ENCODE measurements at places on chromosomes 1 and 21. TPM values are rescaled to one million over a fixed set of nuclear protein-coding genes. Genes with fewer than 3 reads are reported as not detected.
A peak's percentile ranks its signal among the peaks of the same experiment; 100 is the strongest.

Gene UMODL1
- not detected for total RNA-seq

Gene SERPINC1
- total RNA-seq = not detected

Gene PANK4
- total RNA-seq = 37.8 TPM

Gene ITLN2
- not detected for total RNA-seq

Gene FMO2
- not detected for total RNA-seq

Gene HES2
- 0.16 TPM for total RNA-seq

Gene TMCC2
- 0.21 TPM for total RNA-seq

Gene DR1
- total RNA-seq = 33.5 TPM

Gene SELP
- total RNA-seq = not detected

Gene ARTN
- not detected for total RNA-seq

Gene OVAAL
- total RNA-seq = not detected

- no peak for DNase-seq
These were observed 31.2 kb downstream of the ARID4B start for GRCh38 chr1:235296729-235297128.

DNA sequence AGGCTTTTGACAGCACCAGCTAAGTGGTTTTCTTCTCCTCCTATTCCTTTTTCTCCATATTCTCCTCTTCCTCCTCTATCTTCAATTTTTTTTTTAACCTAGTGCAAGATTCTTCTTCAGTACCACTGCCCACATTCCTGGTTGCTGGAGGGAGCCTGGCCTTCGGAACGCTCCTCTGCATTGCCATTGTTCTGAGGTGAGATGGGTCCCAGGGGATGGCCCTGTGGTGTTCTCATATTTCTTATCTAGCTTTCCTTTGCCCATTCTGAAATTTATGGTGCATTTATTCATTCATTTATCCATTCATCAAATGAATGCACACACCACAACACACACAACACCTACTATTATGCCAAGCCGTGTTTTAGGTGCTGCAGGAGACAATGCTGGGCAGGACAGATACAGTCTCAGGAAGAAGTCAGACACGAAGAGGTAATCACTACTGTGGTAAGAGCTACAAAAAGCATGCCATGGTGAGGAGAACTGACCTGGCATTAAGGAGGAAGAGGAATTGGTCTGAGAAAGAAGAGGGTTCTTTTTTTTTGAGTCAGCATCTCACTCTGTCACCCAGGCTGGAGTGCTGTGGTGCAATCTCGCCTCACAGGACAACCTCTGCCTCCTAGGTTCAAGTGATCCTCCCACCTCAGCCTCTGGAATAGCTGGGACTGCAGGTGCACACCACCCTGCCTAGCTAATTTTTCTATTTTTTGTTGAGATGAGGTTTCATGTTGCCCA is 47.5 kb upstream of the TDRD10 start:
- DNase-seq = no peak

GRCh38 chr1:109615879-109616278 is 3.5 kb downstream of the GNAT2 start:
- DNase-seq = no peak

DNA sequence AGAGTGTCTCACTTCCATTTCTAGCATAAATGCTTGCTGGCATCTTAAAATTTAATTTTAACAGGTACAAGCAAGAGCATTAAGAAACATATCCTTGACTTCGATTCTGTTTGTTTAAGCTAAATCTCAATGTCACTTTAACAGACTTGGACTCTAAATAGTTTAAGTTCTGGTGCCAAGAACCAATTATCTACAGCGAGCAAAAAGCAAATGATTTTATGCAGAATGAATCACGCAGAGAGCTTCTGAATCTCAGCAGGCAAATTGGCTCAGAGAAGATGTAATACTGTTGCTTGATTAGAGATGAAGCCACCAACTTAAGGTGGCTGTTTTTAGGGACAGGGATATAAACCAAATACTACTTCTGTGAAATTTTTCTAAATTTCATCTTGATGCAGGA is 117.0 kb upstream of the PLD5 start:
- DNase-seq = no peak

DNA sequence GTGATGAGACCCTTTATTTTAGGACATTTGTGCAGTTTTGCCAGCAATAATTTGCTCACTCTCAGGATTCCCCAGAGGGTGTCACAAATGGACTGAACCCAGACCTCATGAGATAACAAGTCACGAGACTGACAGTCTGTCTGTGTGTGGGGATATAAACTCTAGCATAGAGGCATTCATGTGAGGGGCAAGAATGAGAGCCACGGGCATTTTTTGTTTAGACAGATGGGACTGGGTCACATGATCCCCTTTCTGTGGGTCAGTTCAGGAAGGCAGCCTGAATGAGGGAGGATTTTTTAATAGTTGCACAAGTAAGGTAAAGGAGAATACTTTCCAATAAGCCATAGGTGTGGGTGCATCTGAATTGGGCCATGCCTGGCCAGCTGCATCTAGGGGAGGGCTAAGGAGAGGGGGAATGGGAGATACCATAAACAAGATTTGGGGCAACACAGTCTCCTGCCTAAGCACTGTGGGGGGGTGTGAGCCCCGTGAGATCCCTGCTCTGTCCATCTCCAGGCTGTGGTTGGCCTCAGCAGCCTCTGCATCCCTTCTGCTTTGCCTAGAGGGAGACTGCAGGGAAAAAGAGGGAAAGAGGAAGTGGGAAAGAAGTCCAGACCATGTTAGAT is 66.6 kb downstream of the NAV1 start:
- no peak for DNase-seq

GRCh38 chr1:33462405-33463164 is 9.9 kb upstream of the ZSCAN20 start:
- no peak for DNase-seq

- DNase-seq = no peak
These were observed 83.7 kb upstream of the PPP2R5A start for GRCh38 chr1:212201461-212201860.

DNA sequence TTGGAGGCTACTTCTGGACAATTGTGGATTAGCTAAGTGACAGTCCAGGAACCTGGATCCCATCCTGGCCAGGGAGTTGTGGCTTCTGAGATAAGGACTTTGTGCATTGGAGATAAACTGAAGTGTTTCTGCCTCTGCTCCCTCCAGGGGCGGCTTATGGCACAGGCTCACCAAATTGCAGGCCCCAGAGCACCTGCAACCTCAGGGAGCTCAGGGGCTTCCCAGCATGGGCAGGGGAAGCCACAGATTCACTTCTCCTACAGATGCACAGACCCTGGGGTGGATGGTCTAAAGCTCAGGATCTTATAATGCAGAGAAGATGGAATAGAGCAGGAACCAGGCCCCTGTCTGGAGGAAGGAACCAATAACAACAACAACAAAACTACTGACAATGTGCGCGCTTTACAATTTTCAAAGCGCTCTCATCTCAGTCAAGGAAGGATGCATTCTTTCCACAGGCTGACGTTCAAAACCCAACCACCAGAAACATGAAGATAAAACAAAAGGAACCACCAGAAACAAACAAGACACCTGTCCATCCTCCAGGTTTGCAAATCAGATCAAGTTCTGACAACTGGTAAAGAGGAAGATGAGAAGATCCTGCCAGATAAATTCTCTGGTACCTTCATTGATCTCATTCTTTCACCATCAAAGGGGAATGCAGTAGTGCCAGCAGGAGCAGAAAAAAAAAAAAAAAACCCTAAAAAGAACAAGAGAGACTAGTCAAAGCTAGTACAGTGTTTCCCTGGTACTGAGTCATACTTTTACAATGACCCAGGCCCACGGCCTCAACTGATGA is 121.0 kb upstream of the IRF2BP2 start:
- DNase-seq = no peak

GRCh38 chr1:3312898-3313575 is 141.4 kb upstream of the ARHGEF16 start:
- peak; percentile 92 for DNase-seq

GRCh38 chr1:38027201-38028104 is 14.9 kb downstream of the UTP11 start:
- DNase-seq = no peak

- peak; percentile 57 for DNase-seq
These were observed 779 bp upstream of the DEGS1 start for GRCh38 chr1:224182057-224182865.

GRCh38 chr1:232581932-232582331 is 48.0 kb downstream of the SIPA1L2 start:
- DNase-seq = no peak

DNA sequence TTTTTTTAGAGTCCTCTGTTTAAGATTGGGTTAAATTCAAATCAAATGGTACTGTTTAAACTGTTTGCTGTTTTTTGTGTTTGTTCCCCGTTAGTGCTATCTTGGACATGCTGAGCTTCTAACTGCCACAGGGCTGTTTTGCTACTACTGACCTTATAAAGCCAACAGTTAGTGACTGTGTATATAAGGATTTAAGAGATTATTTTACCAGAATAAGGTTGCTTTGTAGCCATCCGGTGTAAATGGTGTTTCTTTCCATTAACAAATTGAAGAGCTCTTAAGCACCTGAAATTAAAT is 37.0 kb downstream of the ZNF281 start:
- DNase-seq = no peak

DNA sequence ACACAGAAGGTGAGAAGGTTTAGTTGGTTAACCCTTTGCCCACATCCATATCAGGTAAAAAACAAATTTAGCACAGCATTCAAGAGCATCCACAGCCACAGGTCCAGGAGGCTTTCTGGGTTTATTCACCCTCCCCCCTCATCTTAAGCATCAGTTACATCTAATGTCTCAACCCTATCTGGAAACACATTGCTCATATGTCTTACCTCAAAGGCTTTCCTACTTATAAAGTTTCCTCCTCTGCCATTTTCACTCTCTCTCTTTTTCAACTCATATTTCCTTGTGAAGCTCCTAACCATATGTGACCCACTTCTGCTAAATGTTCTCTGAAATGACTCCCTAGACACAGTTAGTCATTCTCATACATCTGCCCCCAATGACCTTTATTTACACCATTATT is 47.9 kb upstream of the RUNX1 start:
- no peak for DNase-seq

DNA sequence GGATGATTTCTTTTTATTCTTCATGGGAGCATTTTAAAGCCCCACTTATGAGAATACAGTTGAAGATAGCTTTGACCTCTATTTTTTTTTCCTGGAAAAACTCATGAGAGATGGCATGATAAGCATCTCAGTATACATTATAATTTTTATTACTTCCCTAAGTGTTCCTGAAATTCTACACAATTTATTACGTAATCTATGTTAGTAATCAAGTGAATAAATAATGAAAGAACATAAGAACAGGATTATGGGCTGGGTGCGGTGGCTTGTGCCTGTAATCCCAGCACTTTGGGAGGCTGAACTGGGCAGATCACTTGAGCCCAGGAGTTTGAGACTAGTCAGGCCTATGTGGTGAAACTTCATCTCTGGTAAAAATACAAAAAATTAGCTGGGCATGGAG is 13.2 kb upstream of the PRKAA2 start:
- no peak for DNase-seq

DNA sequence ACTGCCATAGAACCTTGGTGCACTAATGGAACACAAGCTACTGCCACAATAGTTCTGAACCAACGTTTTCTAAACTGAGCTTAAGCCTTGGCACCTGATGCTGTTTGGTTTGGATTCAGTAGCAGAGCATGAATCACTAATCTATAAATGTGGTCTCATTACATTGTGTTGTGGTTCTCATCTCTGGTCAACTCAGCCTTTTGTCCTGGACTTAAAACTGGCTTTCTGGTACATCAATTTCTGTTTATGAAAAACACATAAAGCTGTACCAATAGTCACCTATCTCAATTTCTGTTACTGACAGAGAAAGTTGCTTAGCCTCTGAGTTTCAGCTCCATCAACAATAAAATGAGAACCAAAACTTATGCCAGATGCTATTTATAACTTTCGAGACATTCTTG is 197.5 kb upstream of the KIAA0040 start:
- no peak for DNase-seq

DNA sequence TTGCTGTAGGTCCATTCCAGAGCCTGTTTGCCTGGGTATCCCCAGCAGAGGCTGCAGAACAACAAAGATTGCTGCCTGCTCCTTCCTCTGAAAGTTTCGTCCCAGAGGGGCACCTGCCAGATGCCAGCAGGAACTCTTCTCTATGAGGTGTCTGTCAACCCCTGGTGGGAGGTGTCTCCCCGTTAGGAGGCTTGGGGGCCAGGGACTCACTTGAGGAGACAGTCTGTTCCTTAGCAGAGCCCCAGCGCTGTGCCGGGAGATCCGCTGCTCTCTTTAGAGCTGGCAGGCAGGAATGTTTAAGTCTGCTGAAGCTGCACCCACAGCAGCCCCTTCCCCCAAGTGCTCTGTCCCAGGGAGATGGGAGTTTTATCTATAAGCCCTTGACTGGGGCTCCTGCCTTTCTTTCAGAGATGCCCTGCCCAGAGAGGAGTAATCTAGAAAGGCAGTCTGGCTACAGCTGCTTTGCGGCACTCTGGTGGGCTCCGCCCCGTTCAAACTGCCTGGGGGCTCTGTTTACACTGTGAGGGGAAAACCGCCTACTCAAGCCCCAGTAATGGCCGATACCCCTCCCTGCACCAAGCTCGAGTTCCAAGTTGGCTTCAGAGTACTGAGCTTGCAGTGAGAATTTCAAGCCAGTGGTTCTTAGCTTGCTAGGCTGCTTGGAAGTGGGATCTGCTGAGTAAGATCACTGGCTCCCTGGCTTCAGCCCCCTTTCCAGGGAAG is 8.7 kb upstream of the SLC25A24 start:
- no peak for DNase-seq

- no peak for DNase-seq
These were observed 24.7 kb downstream of the IFFO2 start for GRCh38 chr1:18931730-18932129.

- DNase-seq = peak; percentile 32
These were observed 33.7 kb downstream of the MRPL39 start for GRCh38 chr21:25573409-25574206.

DNA sequence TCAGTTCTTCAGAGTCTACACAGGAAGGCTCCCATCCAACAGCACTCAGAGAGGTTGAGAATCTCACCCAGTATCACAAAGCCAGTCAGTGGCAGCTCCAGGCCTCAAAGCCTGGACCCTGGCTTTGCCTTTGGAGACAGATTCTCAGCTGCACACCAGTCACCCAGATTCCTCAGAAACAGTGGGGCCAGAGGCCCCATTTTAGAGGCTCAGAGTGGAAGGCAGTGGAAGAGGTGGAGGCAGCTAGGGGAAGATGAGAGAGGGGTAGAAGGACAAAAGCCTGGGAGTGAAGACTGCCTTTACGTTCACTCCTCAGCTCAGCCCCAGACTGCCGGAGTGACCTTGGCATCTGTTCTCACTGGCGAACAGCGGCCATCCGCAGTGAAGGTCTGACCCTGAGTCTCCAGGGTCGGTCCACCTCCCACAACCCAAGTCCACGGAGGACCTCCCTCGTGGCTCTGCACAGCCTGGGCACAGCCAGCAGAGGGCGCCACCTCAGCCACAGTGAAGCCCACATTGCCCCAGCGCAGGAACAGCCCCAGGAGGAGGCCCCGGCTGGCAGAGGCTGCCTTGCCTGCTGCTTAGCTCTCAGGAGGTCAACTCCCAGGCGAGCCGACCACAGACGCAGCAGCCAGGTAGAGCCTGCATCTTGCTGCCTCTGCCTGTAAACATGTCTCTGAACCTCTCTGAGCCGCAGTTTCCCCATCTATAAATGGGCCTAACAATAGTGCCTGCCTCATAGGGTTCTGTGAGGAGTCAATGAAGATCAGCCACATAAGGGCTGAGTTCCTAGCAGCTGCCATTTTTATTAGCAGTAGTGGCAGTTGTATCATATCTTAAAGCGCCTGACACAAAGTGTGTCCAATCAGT is 5.9 kb upstream of the FNDC5 start:
- peak; percentile 59 for DNase-seq

Data from HT-29 (cell line).